ENCODE measurements at places on chromosomes 13 and 19.

GRCh38 chr19:37981785-37982475 is 74.9 kb downstream of the SIPA1L3 start:
- DNase-seq: no peak

- no peak for DNase-seq
Observed at GRCh38 chr19:30676990-30677679, 305.0 kb downstream of the ZNF536 start.

- no peak for DNase-seq
Observed at GRCh38 chr19:35015270-35015953, 14.9 kb upstream of the SCN1B start.

DNA sequence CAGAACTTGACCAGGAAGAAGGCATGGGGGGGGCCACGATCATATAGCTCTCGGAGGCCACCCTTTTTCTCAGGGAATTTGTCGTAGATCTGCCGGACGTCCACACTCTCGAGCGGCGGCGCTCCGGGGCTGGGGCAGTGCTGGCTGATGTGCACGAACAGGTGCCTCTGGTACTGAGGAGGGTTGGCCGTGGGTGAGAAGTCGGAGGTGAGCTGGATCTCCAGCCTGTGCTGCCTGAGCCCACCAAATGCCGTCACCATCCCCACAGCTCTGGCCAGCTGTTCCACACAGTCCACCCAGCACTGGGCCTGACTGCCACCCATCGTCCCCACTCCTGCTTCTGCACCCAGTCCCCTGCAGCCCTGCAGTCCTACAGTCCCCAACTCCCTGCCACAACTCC is 12.0 kb downstream of the CD37 start:
- DNase-seq: no peak

- no peak for DNase-seq
Observed at GRCh38 chr13:35514801-35515502, 38.5 kb upstream of the MAB21L1 start.

DNA sequence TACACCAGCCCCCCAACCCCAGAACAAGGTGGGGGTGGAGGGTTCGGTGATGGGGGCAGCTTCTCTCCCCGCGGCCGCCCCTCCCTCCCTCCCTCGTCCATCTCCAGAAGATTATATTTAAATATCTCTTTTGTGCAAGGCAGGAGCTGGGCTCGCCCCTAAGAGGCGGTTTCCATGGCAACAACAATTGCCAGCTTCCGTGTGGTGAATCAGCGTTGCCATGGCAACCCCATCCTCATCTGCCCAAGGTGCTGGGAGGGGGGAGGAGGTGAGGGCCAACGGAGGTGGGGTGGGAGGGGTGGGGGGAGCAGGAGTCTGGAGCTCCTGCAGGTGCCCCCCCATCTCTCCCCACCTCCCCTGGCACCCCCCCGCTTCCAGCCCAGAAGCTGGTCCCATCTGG is 46.4 kb downstream of the CELF5 start:
- DNase-seq: peak; percentile 27

GRCh38 chr19:1690699-1691307 is 38.4 kb upstream of the TCF3 start:
- peak; percentile 26 for DNase-seq

- DNase-seq: no peak
Observed at GRCh38 chr19:20416661-20417060, 148.9 kb downstream of the ZNF737 start.

DNA sequence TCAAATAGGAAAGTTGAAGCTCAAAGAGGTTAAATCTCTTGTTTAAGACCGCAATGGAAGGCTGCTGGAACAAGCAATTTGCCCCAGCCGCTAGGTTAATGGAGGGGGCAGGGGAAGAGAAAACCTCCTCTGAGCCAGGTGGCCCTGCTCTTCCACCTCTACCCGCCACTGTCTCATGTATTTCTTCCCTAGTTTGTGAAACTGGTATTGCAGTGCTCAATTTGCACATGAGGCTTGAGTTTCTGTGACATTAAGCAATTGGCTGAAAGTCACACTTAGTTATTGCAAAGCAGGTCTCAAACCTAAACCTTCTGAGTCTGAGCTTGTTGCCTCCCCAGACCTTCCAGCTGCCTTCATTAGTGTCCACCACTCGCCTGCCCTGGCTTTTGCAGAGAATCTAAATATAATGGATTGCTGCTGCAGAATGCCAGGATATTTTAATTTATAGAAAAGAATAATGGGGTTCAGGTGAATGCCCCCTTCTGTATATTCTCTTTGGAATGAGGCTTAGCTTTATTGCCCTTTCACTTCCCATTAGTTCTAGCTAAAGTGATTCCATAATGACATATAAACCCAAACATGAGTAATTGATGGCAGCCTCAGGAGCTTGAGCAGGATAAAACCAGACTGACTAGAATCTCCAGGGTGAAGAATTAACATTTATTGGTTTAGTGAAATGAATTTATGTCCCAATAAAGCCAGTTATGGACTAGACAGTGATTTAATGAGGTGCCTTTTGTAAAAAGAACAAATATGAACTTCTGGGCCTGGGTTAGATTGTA is 27.0 kb upstream of the OLFM4 start:
- no peak for DNase-seq

GRCh38 chr13:112335135-112335534 is 41.0 kb upstream of the SPACA7 start:
- DNase-seq: no peak

- DNase-seq: no peak
Observed at GRCh38 chr13:100627120-100627519, 38.5 kb upstream of the GGACT start.

GRCh38 chr19:19417628-19418245 is 12.3 kb downstream of the GATAD2A start:
- DNase-seq: no peak

DNA sequence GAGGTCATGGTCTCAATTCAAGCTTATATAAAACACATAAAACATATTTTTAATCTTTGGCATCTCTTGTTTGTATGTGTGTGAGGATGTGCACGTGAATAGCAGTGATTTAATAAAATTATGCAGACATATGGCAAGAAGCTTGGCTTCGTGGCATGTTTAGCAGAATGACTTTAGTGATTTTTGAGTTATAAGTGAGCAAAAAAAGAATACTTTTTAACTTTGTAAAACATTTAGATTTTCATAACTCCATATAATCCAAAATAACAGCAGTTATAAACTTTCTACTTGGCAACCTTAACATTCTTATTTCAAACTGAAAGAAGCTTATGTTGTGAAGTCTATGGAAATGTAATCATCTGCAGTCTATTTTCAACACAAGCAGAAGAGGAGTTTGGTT is 120.6 kb downstream of the SLITRK1 start:
- no peak for DNase-seq

- no peak for DNase-seq
Observed at GRCh38 chr13:108551674-108552073, 77.7 kb upstream of the MYO16 start.

DNA sequence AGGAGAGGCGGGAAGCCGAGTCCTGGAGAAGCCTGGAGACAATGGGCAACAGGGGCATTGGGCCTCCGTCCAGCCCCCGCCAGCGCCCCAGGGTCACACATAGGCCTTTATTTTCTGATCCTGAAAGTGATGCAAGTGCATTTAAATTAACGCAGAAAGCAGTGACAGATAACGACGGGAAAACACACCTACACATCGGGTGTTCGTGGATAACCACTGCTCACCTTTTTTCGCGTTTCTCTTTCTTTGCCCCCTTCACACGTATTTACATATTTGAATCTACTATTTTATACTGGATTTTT is 30.4 kb upstream of the GRTP1 start:
- no peak for DNase-seq

DNA sequence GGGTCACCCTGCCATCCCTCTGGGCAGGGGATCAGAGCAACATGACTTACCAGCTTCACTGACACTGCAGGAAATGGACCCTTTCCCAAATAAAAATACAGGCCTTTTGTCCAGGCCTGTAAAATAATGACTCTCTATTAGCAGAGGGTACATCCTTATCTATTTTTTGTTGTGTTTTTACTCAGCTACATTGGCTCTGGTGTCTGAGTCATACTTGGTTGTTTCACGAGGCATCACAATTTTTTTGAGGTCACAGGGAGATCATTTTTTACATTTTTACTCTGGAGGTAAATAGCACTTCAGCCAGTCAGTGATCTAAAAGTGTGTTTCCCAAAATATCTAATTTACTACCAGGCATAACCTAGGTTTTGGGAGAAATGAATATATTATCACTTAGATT is 6.9 kb upstream of the HTR2A start:
- DNase-seq: no peak

DNA sequence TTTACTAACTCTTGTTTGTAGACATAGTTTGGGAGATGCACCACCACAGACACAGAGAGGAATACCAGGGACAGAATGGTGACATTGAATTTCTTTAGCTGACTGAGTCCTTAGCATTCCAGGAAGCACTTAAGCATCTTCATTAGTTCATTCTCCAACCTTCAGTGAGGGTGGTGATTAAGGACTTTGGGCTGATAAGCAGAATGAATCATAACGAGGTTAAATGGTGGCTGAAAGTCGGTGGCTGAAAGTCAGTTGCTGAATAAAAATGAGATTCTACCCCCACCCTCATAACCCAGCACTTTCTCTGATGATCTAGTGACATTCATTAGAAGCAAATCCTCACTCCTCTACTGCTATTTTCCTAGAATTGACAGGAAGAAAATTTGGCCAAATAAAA is 10.6 kb downstream of the PCDH8 start:
- no peak for DNase-seq

DNA sequence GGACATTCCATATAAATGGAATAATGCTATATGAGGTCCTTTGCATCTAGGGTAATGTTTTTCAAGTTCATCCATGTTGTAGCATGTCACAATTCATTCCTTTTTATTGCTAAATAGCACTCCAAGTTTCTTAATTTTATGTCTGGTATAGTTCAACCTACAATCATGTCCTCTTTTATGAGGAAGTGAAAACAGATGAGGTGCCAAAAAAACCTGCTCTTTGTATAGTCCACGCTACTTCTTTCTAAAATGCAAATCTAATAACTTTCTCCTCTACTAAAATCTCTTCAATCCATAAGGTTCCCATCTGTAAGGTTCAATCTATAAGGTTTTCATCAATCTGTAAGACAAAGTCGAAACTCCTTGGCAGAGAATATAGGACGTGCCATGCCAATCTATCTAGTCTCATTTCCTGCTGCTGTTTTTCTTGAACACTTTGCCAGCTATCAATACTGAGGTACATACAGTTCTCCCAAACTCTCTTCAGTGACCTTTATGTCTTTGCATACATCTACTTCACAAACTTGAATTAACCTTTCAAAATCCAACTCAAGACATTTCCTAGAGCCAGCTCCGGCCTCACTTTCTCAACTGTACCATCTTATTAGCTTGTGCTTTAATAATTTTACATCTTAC is 33.7 kb downstream of the INTS6 start:
- DNase-seq: no peak

GRCh38 chr19:39544911-39545310 is 5.0 kb upstream of the EID2 start:
- DNase-seq: no peak

GRCh38 chr19:932648-933552 is 7.1 kb downstream of the ARID3A start:
- DNase-seq: no peak

DNA sequence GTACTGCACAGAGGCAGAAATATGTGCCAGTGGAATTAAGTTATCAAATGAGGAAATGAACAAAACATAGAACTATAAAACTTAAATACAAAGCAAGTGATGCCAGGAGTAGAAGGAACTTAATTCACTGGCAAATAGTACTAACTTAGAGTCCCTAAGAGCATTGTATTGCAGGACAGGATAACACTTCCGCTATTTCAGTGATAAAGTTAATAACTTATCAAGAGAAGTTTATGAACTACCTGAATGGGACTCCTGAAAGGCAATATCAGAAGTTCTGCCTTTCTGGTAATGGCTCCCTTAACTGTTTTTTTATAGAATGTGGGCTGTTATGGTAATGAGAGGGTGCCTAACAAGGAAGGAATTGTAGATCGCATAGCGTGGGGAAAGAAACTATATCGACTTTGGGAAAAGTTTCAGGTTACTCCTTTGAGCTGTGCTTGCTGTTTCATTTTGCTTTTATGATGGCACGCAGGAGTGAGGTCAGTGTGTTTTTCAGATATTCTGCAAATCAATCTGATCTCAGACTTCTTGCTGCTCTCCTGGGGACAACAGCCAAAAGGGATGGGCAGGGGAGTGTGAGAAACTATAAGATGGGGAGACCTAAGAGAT is 95.3 kb upstream of the MLNR start:
- DNase-seq: no peak

DNA sequence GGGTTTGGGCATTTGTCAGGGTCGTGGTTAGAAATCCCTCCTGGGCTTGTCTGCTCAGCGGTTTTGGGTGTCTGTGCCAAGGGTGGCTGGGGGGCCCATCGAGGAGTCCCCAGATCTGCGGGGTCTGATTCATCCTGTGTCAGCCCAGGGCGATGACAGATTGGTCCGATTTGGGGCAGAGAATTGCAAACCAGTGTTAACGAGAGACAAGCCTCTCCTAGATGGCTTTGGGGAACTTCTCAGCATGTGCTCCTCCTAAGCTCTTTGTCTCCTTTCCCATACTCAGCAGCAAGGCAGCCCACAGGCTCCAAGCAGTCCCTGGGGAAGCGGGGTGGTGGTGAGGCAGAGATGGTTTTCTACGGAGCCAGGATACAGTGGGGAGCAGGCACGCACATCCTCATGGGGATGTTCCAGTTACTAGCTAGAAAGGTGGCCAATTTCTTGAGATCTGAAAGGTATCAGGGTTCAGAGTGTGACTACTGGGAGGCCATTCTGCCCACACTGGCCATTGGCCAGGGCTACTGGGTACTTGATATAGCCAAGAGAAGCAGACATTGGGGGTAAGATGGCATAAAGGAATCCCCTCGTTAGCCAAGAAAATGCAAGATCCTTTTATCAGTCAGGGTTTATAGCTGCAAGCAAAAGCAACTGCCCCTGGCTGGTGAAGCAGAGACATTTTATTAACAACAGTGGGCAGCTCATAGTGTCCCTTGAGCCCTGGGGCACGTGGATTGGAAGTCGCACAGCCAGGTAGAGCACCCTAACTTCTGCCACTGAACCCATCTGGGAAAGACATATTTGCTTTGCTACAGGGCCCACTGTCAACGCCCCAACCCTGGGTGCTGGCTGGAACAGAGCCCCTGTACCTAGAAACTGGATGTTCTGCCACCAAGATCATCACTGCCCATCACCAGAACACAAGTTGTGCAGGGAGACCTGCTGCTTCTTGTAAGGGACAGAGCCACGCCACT is 63.6 kb downstream of the RGCC start:
- no peak for DNase-seq

DNA sequence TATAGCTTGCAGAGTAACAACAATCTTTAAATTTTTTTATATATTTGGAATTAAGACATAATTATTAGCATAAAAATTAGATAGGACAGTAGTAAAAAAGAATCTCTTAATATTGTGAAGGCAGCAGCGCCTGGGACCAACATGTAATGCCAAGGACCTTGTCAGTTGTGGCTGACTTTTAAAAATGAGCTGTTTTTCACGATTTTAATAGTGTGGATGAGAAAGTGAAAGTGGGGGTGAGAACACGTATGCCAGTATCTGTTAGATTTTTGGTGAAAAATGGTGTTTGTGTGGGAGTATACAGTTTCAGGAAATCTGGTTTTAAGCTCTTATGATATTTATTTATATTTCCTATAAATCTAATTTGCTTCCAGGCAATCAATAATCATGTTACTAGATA is 125.2 kb downstream of the LMO7 start:
- no peak for DNase-seq

- DNase-seq: no peak
Observed at GRCh38 chr13:28421676-28422410, 73.1 kb downstream of the FLT1 start.

- DNase-seq: no peak
Observed at GRCh38 chr19:1717970-1718264, 35.4 kb upstream of the ONECUT3 start.

- DNase-seq: no peak
Observed at GRCh38 chr13:79631051-79631659, 150.2 kb downstream of the NDFIP2 start.

- DNase-seq: no peak
Observed at GRCh38 chr13:97364031-97364430, 69.9 kb upstream of the RAP2A start.
